Body of pancreas (tissue), 4 donors: ENCODE measurements at places on chromosomes 1 and 21.
A peak's percentile ranks its signal among the peaks of the same experiment; 100 is the strongest.

DNA sequence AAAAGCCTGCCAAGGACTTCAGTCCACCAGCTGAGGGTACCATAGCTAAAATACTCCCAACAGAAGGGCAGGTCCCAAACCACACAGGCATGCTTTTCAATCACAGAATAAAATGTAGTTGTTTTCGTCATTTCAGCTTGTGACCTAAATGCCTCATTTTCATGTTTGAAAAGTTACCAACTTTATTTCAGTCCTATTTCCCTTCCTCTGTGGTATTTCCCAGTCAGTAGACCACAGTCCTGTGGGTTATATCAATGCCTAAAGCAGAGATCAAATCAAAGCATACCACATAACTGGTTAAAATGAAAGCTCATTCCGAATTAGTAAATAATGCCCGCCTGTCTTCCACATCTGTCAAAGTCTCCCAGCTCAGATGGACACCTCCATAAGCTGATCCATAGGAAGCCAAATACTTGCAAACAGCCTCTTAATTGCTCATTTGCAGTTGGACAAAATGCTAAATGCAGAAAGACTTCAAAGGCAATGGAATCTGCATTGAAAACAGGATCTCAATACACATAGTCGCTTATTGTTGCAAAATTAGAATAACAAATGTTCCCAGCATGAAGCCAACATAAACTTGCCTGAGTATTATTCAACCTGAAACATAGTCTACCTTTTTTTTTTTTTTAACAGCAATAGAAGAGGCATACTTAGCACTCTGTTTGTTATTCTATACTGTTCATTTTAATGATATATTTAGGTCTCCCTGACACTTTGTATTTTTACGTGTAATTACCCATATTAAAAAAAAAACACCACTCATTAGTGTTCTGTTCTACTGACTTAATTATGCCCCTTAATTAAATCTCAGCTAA lies 53.9 kb downstream of the NR5A2 start:
- DNase-seq: no peak

GRCh38 chr1:193677874-193678273 lies 491.5 kb upstream of the B3GALT2 start:
- no peak for DNase-seq

DNA sequence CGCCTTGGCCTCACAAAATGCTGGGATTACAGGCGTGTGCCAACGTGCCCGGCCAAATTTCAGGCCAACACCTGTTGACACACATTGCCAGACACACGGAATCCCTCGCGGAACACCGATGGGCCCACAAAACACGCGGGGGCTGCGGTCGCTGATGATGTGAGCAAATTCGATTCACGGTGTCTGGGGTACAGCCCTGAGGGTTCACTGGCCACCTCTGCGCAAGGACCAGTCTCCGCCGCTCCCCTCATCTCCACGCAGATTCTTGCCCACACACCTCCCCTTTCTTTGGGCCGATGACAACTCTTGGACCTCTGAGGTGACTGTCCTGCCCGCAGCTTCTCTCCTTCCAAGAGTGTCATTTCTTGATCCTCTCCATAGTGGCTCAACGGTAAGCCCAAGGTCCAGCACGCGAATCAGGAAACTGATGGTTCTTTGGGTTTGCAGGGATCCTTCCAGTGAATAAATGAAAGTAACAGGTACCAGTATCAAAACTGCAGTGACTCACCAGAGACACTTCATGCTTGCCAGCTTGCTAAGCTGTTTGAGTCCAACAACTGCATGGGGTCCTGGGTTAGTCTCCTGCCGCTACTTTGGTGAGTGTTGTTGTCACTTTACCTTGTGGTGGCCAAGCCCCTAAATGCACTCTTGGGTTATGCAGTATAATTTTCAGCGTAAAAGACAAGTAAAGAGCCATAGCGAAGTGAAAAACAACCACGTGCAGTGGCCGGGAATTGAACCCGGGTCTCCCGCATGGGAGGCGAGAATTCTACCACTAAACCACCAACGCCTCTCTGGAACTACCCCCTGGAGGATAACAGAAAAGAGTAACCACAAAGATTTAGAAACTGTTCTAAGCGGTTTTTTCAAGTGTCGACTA lies 11.0 kb upstream of the RNU1-3 start:
- DNase-seq: peak; percentile 49

- peak; percentile 33 for DNase-seq
These were observed 65.8 kb downstream of the TRABD2B start for GRCh38 chr1:47931395-47931794.

DNA sequence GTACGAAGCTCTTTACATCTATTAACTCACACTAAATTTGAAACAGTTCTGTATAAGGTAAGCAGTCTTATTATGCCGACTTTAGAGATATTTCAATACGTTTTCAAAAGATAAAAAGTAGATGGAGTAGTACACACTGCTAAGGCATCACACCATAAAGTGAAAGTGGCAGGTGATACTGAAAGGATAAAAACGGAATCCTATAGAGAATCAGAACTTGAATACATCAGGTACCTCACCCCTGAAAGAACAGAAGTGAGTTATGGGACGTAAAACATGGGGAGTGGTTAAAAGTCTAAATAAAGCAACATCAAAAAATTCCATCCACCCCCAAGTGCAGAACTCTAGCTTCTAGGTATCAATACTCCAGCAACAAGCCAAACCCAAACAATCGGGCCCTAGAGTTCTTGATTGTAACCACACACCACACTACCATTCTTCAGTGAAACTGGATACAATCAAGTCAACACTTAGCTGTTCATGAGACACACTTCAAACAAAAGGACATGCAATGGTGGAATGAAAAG lies 142.6 kb downstream of the SMYD3 start:
- no peak for DNase-seq

GRCh38 chr21:26110715-26111114 lies 59.9 kb downstream of the APP start:
- DNase-seq: no peak

DNA sequence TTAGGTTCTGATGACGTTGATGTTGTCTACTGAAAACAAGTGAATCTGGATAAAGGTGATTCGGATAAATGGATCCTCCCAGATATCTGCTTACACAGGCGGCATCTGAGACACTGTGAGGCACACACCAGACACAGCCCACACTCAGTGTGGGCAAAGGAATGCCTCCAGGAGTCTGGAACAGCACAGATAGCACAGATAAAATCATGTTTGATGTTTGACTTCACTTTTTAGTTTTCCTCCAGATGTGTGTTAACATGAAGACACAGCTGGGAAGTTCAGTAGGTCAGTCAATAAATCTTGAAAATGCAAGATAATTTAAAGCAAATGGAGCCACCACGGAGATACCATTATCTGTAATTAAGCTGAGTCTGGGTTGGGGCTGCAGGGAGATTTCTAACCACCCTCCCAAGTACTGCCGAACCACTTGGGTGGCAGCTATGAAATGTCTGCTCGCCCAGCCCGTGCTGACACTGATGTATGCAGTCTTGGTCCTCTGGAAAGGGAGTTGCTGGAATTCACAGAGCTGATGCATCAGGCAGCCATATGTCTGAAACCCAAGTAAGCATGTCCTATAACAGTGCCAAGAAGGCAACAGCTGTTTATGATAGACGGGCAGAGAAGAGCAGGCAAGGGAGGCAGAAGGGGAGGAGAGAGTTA lies 11.7 kb downstream of the CAPN9 start:
- DNase-seq: no peak

DNA sequence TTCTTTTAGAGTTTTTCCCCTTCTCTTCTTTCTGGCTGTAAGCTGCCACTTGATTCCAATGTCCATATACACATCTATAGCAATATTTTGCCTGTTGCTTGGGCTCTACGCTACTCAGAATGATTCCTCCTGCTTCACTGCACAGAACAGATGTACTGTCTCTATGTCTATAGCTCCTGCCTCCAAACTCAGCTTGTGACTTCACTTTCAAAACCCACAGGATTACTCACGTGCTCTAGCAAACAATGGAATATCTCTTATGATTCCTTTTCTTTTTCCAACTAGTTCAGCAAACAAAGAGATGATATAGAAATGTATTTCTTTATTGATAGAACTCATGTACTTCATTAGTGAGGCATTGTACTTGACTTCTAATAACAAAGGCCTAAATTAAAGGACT lies 80.5 kb upstream of the SOX13 start:
- no peak for DNase-seq
